Activated CD4-positive, alpha-beta T cell treated with anti-CD3 and anti-CD28 coated beads for 36 hours (primary cell): ENCODE measurements at places on chromosomes 6 and 20.

GRCh38 chr20:43459022-43459942, 1.6 kb downstream of the SRSF6 start:
- peak; percentile 59 for DNase-seq
- H3K4me3 ChIP-seq, result peak overlapping the region; percentile 91
- H3K4me1 ChIP-seq, result peaks cover 41% of the 10 kb centered on the region
- H3K36me3 ChIP-seq, result peaks cover 58% of the 10 kb centered on the region
- peak overlapping the region; percentile 82 for H3K27ac ChIP-seq

GRCh38 chr6:144372611-144373594, 87.8 kb downstream of the UTRN start:
- no peak overlapping the region for H3K27ac ChIP-seq
- DNase-seq, result no peak
- H3K27me3 ChIP-seq, result no peaks in the 10 kb centered on the region
- peaks cover 42% of the 10 kb centered on the region for H3K4me1 ChIP-seq

GRCh38 chr6:751765-752164, 58.8 kb upstream of the EXOC2 start:
- H3K27me3 ChIP-seq, result no peaks in the 10 kb centered on the region
- no peak overlapping the region for H3K4me3 ChIP-seq
- no peaks in the 10 kb centered on the region for H3K36me3 ChIP-seq
- H3K4me1 ChIP-seq, result no peaks in the 10 kb centered on the region

- H3K27ac ChIP-seq, result no peak overlapping the region
- H3K36me3 ChIP-seq, result peaks cover 13% of the 10 kb centered on the region
- peaks cover 13% of the 10 kb centered on the region for H3K4me1 ChIP-seq
- peaks cover 29% of the 10 kb centered on the region for H3K27me3 ChIP-seq
- H3K4me3 ChIP-seq, result peak overlapping the region; percentile 53
- no peak for DNase-seq
These were observed 55.6 kb upstream of the POLR1H start for GRCh38 chr6:30005482-30005881.

DNA sequence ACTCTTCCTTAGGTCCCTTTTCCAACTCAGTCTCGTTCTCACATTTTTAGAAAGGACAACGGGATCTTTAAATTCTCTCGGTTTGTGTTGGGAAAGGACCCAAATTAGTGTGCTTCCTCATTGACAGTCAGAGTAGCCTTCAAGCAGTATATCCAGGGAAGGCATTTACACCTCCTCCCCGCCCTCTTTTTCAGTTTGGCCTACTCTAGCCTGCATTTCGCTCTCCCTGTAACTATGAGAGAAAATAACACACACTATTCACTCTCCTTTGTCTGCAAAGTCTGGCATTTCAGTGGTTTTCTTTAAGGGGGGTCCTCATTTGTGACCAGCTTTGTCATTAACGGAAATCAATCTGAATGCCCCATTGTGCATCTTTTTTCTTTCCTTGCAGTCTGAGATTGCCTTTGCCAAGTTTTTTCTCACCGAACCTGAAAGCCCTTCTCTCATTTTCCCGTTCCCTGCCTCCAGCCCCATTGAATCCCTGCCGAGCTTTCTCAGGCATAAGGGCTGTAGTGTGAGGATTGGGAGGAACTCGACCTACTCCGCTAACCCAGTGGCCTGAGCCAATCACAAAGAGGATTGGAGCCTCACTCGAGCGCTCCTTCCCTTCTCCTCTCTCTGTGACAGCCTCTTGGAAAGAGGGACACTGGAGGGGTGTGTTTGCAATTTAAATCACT, 393 bp upstream of the FABP7 start:
- no peak for DNase-seq
- H3K36me3 ChIP-seq, result no peaks in the 10 kb centered on the region
- no peak overlapping the region for H3K4me3 ChIP-seq

- H3K27ac ChIP-seq, result no peak overlapping the region
- peak; percentile 59 for DNase-seq
- H3K4me1 ChIP-seq, result peaks cover 22% of the 10 kb centered on the region
- H3K27me3 ChIP-seq, result peaks cover 60% of the 10 kb centered on the region
- peak overlapping the region; percentile 54 for H3K4me3 ChIP-seq
These were observed 71.0 kb downstream of the SOX4 start for GRCh38 chr6:21664314-21665109.

DNA sequence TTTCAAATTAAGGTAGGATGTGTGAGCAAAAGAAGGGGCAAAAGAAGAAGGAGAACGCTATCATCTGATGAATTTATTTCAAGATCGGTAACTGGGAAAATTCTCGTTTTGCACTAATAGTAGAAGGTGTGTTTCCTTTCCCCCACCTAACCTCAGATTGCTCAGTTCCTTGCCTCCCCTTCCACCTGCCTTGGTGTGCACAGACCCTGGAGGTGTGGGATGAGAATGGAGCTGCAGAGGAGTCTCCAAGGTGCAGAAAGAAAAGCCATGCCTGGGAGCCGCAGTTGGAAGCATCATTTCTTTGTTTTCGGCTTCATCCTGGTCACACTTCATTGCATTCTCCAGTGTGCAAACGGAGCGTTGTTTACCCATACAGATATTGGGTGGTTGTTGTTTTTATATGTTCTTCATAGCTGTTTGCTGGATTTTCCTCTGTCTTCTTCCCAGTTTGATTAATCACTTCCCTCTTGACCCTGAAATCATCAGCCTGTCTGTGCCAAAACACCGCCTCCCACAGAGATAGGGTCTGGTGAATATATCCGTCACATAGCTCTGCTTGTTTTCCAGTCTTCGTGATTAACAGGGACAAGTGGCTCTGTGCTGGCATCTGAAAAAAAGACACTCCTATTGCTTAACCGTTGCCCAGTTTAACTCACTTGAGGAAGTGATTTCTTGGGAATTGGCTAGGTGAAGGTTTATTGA, 40.2 kb upstream of the NEDD9 start:
- peaks cover 27% of the 10 kb centered on the region for H3K4me1 ChIP-seq
- H3K36me3 ChIP-seq, result peaks cover 16% of the 10 kb centered on the region
- no peaks in the 10 kb centered on the region for H3K27me3 ChIP-seq
- DNase-seq, result no peak
- no peak overlapping the region for H3K4me3 ChIP-seq
- H3K27ac ChIP-seq, result no peak overlapping the region

- no peaks in the 10 kb centered on the region for H3K27me3 ChIP-seq
- no peak for DNase-seq
- peaks cover 14% of the 10 kb centered on the region for H3K4me1 ChIP-seq
- no peak overlapping the region for H3K4me3 ChIP-seq
- peaks cover 16% of the 10 kb centered on the region for H3K36me3 ChIP-seq
- no peak overlapping the region for H3K27ac ChIP-seq
These were observed 96.0 kb downstream of the INSM1 start for GRCh38 chr20:20463933-20464374.

DNA sequence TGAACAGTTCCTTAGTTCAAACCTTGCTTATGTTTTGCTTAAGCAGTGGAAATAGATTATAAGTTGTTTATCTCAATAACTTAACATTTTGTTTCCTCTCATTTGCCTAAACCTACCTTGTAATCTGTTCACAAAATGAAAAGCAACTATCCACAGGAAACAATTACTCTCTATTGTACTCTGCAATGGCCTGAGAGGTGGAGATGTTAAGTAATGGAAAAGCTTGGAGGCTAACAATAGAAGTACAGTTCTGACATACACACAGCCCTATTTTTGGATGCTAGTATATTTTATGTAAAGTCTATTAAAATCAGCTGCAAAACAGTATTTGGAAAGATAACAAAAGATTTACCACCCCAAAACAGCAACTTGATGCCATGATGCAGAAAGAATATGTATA, 82.1 kb downstream of the TINAG start:
- H3K4me1 ChIP-seq, result no peaks in the 10 kb centered on the region
- no peak for DNase-seq
- no peak overlapping the region for H3K4me3 ChIP-seq
- no peaks in the 10 kb centered on the region for H3K36me3 ChIP-seq
- H3K27ac ChIP-seq, result no peak overlapping the region
- H3K27me3 ChIP-seq, result no peaks in the 10 kb centered on the region

- no peaks in the 10 kb centered on the region for H3K27me3 ChIP-seq
- DNase-seq, result no peak
- peak overlapping the region; percentile 83 for H3K27ac ChIP-seq
- peaks cover 38% of the 10 kb centered on the region for H3K4me1 ChIP-seq
- H3K36me3 ChIP-seq, result peaks cover 6% of the 10 kb centered on the region
These were observed 734 bp downstream of the FAM110A start for GRCh38 chr20:834151-834746.

- peak; percentile 65 for DNase-seq
- peaks cover 12% of the 10 kb centered on the region for H3K4me1 ChIP-seq
- peaks cover 43% of the 10 kb centered on the region for H3K27me3 ChIP-seq
- peak within 1 kb of the TSS; percentile 49 for H3K4me3 ChIP-seq
- no peak within 1 kb of the TSS for H3K27ac ChIP-seq
These were observed at the start of gene EPHA7 for GRCh38 chr6:93419304-93420162. Gene EPHA7, minus strand, starts transcription at chr6:93419559. Its CDS starts 218 bp downstream, at chr6:93419341.

DNA sequence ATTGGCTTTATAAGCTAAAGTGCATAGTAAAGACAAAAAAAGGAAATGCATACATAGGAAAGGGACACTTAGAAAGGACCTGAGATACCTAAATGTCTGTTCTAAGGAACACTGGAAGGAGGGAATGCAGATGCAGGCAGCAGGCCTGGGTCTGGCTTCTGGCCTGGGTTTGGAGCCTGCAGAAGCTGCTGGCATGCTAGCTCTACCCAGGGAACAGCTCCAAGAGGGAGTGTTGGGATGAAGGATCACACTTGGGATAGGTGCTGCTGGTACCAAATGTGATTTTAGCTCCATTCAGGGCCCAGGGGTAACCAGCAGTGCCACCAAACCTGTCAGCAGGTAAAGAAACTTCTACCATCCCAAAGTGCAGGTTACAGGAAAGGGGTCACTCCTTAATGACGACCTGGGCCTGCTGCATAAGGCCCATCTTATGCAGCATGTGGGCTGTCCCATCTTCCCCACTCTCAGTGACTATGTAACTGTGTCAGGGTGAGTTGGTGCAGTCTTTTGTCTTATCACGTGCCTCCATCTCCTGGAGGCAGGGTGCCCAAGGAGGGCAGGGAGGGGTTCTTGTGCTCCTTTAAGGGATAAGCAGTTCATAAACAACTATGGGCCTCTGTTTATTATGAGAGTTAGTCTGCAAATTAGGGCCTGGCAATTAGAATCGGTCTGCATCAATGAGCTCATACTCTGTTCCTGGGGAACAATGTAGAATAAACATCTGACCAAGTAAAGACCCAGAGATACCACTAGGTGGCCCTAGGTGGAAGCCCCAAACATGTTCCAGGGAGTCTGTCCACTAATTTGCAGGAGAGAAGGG, 26.9 kb downstream of the DDX27 start:
- peaks cover 52% of the 10 kb centered on the region for H3K36me3 ChIP-seq
- peak; percentile 37 for DNase-seq
- peak overlapping the region; percentile 76 for H3K27ac ChIP-seq
- H3K4me3 ChIP-seq, result no peak overlapping the region
- no peaks in the 10 kb centered on the region for H3K27me3 ChIP-seq

DNA sequence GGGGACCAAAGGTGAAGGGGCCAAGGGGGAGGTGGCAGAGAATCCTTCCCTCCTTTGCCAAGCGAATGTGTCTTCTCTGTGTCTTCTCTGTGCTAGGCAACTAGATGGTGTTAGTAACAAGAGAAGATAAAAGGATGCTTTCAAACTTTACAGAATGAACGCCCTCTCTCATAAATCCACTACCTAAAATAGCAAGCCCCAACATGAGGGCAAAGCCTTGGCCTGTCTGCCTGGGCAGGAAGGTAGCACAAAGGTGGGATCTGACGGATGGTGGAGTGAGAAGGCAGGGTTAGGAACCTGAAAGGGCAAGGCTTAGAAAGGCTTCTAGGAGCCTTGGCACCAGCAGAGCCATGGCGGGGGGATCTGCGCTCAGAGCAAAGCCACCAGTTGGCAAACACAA, 13.6 kb upstream of the TGM3 start:
- no peak for DNase-seq
- no peak overlapping the region for H3K4me3 ChIP-seq
- no peaks in the 10 kb centered on the region for H3K4me1 ChIP-seq
- H3K36me3 ChIP-seq, result no peaks in the 10 kb centered on the region
- no peak overlapping the region for H3K27ac ChIP-seq

DNA sequence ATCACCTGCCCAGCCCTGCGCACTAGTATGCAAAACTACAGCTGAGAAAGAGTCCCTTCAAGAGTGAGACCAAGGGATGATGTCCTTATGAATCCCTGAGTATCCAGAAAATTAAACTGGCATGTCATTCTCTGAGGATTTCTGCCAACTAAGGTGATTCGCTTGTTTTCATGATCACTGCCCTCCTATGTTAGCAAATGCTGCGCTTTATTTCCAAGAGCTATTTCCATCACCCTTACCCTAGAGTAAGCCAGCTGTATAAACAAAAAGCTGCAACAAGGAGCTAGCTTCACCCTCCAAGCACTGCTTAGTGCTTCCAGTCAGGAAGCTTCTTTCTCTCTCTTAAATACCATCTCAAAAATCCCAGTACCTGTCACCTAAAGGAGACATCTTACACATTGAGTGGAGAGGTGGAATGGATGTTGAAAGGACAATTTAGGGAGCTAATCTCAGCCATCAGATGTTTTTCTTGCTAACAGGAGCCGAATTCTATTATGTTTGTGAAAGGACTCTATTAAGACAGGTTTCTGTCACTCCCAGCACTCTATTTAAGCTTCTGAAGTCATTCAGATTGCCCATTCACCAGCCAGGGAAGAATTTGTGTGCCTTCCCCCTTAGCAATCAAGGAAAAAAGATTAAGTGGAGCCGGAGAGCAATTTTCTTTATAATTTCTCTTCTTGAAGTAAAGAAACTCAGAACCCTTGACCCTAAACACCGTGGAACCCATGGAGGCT, 322.2 kb downstream of the NRN1 start:
- H3K4me1 ChIP-seq, result peaks cover 18% of the 10 kb centered on the region
- no peak overlapping the region for H3K4me3 ChIP-seq
- no peak for DNase-seq
- H3K36me3 ChIP-seq, result peaks cover 19% of the 10 kb centered on the region

DNA sequence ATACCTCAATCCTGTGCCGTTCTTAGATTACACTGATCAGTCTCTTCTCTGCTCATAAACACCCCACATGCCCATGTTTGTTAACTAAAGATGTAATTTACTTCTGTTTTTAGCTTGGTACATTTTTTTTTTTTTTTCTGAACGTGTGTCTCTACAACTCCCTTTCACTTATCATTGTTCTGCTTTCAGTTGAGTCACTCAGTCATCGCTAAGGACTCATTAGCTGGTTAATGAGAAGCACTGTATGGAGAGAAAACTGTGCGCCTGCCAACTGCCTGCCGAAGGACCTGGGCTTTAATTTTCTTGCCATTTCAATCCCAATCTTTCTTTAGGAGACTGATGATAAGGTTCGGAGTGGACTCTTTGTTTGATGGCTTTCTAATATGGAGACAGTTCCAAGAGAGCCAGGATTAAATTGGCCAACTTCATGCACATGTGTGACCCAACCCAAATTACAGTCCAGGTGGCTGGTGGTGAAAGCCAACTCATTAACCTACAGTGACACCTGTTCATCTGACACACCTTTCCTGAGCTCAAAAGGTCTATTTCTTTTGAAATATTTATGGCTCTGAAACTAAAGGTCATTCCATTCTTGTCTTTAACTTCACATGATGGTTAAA, 334.1 kb downstream of the BCKDHB start:
- no peaks in the 10 kb centered on the region for H3K4me1 ChIP-seq
- H3K27ac ChIP-seq, result no peak overlapping the region
- H3K27me3 ChIP-seq, result no peaks in the 10 kb centered on the region
- DNase-seq, result no peak
